CD4-positive, CD25-positive, alpha-beta regulatory T cell (primary cell): ENCODE measurements at places on chromosomes 11 and 22. TPM values are rescaled to one million over a fixed set of nuclear protein-coding genes. Genes with fewer than 3 reads are reported as not detected.

DNAJC4 gene
- total RNA-seq = 41.9 TPM

RAG1 gene
- total RNA-seq = 0.05 TPM

MGAT3 gene
- total RNA-seq = 0.12 TPM

CCDC89 gene
- not detected for total RNA-seq

KREMEN1 gene
- 0.10 TPM for total RNA-seq

SLC29A2 gene
- total RNA-seq = 3.4 TPM

C11orf42 gene
- not detected for total RNA-seq

GRCh38 chr11:13028322-13028721 lies 19.2 kb downstream of the RASSF10 start:
- DNase-seq = no peak

- peak; percentile 7 for DNase-seq
Measured at GRCh38 chr11:12808519-12808918, 134.3 kb downstream of the TEAD1 start.

- DNase-seq = no peak
Measured at GRCh38 chr11:128724891-128725611, 31.2 kb downstream of the FLI1 start.

- DNase-seq = no peak
Measured at GRCh38 chr11:45412521-45412920, 126.4 kb upstream of the SYT13 start.

DNA sequence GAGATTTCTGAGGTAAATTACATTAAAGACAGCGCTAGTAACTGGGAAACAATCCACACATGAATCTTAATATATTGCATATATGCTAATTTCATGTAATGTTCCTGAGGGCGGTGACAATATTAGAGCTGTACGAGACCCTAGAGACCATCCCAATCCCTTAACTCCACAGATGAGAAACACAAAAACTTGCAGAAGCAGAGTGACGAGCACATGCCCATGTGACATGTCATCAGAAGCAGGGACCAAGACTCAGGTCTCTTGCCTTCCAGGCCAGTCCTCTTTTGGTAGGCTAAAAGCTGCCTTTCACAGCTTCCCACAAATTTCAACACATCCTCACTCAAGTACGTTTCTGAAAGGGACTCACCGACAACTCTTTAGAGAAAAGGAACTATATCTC lies 11.8 kb downstream of the MAPK1 start:
- no peak for DNase-seq

- DNase-seq = no peak
Measured at GRCh38 chr22:49554741-49555140, 272.9 kb downstream of the BRD1 start.

DNA sequence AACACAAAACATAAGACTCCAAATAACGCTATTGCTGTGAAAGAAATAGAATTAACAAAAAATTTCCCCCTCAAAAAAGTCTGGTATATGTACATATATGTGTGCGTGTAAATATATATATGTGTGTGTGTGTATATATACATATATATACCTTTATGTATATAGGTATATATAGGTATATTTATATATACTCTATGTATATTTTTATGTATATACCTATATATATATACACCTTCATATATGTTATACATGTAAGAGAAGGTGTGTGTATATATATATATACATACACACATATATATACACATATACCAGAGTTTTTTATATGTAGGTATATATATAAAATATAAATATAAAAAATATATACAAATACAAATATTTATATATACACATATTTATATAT lies 199.2 kb downstream of the RAB38 start:
- DNase-seq = no peak

DNA sequence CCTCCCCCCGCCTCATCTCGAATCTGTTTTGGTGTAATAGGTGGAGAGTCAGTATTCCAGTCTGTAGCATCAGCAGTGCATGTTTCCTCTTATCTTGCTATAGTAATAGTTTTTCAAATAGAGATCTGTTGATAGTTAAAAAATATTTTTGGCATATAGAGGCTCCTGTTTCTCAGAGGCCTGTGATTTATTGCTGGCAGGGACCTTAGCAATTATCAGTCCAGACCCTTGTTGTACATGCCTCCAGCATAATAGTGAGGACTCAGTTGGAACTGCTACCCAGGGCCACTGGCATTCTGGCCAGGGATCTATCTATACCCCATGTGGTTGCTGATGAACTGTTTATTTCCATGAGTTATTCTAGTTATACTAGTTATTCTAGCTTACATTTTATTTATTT lies 52.6 kb downstream of the SPECC1L start:
- DNase-seq = no peak

DNA sequence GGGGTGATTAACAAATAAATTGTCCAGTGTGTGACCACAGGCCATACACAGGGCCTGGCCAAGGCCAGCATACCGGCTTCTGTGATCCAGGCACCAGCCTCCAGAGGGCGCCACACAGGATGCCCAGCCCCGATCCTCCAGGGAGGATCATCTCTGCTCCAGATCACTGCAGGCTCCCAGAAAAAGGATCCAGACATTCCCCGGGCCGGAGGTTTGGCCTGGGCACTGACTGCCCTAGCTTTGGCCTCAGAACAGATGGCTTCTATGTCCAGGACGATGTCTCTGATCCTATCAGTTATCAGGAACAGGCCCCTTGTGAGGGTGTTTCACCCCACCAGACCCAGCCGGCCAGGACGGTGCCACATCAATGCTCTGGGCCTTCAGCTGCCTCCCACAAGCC lies 74.5 kb upstream of the LMO1 start:
- DNase-seq = peak; percentile 16

- no peak for DNase-seq
Measured at GRCh38 chr22:35102663-35103062, 36.7 kb downstream of the ISX start.

- DNase-seq = no peak
Measured at GRCh38 chr11:45698777-45699497, 33.5 kb upstream of the CHST1 start.

DNA sequence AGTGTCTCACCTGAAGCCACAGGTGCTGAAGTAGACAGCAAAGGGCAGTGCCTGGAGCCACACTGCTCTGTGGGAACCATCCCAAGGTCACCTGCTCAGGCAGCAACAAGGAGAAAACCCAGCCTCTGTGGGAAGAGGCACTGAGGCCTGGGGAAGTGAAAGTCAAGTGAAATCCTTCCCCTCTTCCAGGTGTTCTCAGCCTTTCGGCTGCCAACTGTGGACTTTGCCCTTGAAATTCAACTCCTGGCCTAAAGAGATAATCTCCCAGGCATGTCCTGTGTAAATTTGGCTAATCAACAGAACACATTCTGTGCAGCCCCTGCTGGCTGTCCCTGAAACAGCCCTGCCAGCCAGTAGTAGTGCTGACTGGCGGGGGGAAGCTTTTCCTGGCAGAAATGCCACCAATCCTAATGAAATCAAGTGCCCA lies 112.1 kb downstream of the RPL27A start:
- no peak for DNase-seq

- no peak for DNase-seq
Measured at GRCh38 chr11:47599902-47600301, 5.7 kb upstream of the C1QTNF4 start.

- no peak for DNase-seq
Measured at GRCh38 chr22:43591380-43591779, 179.6 kb downstream of the MPPED1 start.

GRCh38 chr11:46422588-46422987 lies 31.0 kb upstream of the CHRM4 start:
- no peak for DNase-seq

GRCh38 chr22:40443732-40444131 lies 73.3 kb downstream of the SGSM3 start:
- DNase-seq = no peak

DNA sequence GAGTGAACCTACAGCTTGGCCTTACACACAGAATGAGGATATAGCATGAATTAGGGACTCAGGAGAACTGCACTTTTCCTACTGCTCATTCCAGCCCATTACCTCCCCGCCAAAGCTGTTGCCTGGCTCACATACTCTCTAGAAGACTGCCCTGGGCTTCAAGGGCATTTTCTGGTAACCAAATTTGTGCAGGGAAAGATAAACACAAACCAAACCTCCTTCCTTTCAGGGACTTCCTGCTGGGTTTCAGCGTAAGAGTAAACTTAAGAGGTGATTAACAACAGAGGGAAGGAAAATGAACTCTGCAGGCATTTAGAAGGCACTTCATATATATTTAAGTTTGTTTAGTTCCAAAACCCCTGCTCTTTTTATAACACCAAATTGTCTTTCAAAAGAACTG lies 194.9 kb downstream of the SWAP70 start:
- DNase-seq = no peak

- DNase-seq = no peak
Measured at GRCh38 chr11:134380785-134381184, 31.3 kb downstream of the B3GAT1 start.

- DNase-seq = no peak
Measured at GRCh38 chr22:22936915-22937656, 49.5 kb downstream of the IGLL5 start.

GRCh38 chr11:83456075-83456474 lies 169.9 kb upstream of the CCDC90B start:
- no peak for DNase-seq

DNA sequence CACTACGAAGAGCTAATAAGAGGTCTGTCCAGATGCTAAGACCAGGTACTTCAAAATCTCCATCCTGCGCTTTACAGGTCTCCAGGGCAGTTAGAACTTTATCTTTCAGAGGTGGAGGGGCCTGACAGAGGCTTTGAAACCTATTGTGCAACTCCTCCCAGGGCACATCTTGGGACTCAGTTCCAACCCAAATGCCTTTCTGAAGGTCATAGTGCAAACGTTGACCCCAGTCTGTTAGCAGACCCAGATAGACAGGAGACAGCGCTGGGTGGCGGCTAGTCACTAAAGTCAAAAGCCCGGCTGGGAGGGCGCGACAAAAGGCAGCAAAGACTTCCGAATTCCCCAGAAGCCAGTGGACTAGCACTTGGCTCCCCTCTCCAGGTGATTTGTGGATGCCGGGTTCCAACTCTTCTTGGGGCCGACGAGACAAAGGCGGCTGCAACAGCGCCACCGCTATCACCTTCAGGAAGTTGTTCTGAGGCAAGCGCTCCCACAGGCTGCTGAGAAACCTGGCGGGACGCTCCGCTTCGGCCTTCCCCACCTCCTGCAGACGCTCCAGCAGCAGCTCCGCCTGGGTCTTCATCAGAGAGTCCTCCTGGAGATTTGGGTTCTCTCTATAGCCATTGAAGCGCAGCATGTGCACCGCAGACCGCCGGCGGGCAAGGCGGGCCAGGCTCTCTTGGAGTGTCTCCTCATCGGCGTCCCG lies 728 bp downstream of the FANCF start:
- DNase-seq = peak; percentile 80

GRCh38 chr22:37151401-37151800 lies 1.7 kb upstream of the IL2RB start:
- DNase-seq = no peak

DNA sequence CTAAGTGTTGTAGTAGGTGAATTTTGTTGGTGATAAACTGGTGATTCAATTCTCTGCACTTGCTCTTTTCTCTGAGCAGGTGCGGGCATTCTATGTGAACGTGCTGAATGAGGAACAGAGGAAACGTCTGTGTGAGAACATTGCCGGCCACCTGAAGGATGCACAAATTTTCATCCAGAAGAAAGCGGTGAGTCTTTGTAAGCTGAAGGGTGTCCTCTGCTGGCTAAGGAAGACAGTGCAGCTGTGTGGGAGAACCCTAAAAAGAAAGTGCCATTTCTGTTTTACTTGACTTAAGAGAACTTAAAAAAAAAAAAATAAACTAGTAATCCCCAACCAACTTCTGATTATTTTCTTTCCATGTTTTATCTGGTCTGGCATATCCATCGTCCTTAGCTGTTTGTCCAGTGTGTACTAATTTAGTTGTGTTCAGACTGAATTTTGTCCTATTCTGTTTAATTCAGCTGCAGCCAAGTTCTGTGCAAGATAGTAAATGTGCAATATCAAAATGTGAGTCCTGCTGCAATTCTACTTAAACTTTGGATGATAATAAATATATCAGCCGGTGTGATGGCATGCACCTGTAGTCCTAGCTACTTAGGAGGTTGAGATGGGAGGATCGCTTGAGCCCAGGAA lies 29.6 kb downstream of the CAT start:
- no peak for DNase-seq

GRCh38 chr11:127996825-127997224 lies 590.5 kb downstream of the ETS1 start:
- no peak for DNase-seq

DNA sequence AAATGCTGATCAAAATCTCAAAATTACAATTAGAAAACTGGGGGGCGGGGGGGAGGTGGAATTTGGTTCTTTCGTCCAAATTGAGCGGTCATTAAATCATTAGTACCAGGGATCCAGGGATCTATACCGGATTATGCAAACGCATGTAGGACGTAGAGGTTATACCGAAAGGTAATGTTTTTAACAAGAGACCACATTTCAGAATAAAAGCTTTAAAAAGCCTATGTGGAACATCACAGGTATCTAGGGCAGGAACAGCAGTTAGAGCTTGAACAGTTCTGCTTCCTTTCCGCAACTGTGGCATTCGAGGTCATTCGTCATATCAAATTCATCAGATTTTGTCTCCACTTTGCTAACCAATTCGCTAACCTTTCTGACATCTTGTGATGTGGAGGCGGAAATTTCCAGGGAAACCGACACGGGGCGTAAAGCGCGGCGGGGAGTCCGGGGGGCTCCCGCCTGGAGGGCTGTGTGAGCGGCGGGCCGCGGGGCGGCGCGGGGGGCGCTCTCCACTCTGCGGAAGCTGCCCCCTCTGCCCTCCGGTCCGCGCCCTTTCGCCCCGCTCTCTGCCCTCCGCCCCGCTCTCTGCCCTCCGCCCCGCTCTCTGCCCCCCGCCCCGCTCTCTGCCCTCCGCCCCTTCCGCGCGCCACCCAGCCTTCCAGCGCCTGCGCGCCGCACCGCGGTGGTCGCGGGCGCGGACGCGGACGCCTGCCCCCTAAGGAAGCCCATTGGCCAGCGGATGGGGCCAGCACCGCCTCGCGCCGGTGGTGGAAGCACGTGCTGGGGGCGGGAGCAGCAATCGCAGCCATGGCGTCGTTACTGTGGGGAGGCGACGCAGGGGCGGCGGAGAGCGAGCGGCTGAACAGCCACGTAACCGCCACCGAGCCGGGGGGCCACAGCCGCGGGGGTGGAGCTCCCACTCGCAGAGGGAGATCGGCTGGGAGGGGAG lies at the start of gene DDX25:
Gene DDX25, plus strand, starts transcription at position 798 of the 949 bp plus-strand sequence. Its CDS starts 10 bp downstream, at position 808.
- peak; percentile 17 for DNase-seq

DNA sequence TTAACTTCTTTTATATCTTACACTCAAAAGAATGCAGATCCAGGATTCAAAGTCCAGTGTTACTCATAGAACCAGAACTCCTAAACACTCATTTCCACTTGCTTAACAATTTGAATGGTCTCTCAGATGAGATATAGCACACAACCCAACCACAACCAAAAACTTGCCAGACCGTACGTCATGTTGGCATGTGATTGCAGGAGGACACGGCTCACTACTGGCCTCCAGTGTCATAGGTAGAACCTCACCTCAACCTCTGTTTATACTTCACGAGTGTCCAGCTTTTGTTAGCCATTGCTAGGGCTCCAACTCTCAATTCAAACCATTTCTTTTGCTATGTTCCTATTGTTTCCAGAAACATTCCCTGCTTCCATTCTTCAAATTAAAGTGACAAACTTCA lies 58.5 kb upstream of the PDGFD start:
- no peak for DNase-seq

- DNase-seq = peak; percentile 85
Measured at GRCh38 chr22:39316440-39317083, 2.9 kb downstream of the RPL3 start.
